NCI-H510A (cell line): ENCODE measurements at places on chromosomes 3 and 15.

GRCh38 chr3:5294356-5294755, 106.8 kb downstream of the EDEM1 start:
- no peak for DNase-seq

DNA sequence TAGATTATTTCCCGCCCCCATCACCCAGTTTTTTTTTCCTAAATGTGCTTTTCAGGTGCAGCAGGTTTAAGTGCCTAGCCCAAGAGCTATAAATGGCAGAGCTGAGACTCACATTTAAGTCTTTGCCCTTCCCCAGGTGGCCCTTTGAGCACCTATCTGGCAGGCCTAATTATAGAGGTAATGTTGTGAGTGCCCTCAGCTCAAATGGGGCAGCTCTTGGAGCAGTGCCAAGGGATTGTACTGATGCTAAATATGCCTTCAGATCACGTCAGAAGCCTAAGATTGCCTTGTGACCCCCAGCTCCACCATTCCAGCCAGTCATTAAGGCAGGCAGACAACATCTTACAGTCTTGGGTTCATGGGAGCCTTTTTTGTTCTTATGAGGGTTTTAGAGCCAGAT, 159.5 kb downstream of the RPLP1 start:
- no peak for DNase-seq

GRCh38 chr15:85312486-85312885, 67.9 kb upstream of the AKAP13 start:
- no peak for DNase-seq

DNA sequence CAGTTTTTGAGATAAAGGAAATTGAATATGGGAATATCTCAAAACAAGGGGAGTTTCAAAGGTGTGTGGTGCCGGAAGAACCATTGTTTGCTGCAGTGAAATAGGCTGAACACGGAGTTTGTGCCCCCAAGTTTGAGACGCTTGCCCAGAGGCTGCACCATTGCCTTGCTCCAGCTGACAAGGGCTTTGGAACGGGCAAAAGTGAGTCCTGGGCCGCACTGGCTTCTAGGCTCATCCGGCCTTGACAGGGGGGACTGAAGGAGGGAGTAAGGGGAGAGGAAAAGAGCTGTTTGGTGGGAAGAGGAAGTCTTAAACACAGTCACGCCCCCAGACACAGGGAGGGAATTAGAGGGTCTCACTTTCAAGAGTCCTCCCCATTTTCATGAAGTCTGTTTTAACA, 269.9 kb downstream of the FAM43A start:
- DNase-seq, result no peak

- no peak for DNase-seq
Observed at GRCh38 chr15:96273317-96274086, 57.0 kb upstream of the NR2F2 start.

DNA sequence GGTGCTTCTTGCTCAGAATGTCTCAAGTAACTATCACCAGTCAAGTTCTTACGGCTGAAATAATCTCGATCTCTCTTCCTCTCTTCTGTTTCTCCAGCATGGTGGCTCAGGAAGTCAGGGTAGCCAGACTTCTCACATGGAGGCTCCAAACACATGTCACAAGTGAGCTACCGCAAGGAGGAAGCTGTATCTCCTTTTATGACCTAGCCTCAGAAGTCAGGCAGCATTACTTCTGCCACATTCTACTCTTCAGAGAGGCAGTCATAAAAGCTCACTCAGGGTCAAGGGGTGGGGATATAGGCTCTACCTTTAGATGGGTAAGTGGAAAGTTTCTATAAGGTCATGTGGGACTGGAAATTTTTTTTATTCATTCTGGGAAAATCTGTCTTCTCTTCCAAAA, 86.6 kb upstream of the NEO1 start:
- no peak for DNase-seq

DNA sequence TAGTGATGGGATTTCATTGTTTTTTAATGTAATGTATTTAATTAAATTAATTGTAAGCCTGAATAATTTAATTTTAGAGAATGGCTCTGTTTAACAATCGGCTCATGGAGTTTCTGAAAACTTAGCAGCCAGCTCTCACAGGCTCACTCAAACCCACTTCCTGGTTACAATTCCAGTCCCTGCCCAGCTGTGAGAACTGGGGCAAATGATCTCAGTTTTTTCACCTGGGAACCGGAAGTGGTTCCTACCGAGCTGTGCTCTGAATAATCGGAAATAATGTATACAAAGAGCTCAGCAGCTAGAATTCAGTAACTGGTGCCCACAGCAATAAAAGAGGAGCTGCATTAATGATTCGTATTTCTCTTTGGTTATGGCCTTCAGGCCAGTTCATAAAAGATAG, 244.3 kb upstream of the MCTP2 start:
- no peak for DNase-seq

DNA sequence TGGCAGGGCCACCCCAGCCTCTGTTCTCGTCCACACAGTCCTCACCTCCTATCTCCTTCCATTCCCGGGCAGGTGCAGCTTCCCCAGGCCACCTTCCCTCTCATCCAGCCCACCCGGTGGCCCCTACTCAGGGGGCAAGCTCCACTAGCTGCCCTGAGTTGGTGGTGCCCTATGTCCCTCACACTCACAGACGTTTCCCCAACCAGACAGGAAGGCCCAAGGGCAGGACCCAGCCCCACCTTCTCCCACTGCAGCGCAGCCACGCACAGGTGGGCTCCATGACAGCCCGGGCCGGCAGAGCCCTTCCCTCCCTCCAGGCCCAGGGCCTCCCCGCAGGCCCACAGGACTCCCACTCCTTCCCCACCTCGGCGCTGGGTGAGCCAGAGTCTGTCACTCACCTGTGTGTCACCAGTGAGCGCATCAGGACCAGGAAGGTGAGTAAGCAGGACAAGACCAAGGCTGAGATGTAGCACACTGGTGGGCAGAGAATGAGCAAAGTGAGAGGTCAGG, 11.1 kb downstream of the ISLR start:
- no peak for DNase-seq

DNA sequence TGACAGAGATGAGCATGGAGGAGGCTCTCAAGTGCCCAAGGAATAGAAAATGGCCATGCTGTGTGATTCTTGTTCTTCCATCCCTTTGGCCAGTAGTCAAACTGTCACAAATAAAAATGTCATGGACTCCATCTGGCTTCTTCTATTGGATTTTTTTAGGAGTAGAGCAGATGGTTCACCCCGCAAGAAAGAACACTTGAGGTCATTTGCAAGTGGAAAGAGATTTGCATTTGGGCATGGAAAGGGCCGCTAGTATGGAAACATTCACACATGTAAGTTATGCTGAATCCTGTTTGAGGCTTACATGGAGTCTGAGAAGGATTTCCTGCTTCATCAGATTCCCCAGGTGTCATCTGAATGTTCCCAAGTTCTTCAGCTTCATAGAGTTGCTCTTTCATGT, 53.1 kb upstream of the CFAP161 start:
- DNase-seq, result no peak

GRCh38 chr3:87191641-87192040, 35.5 kb upstream of the CHMP2B start:
- DNase-seq, result no peak

DNA sequence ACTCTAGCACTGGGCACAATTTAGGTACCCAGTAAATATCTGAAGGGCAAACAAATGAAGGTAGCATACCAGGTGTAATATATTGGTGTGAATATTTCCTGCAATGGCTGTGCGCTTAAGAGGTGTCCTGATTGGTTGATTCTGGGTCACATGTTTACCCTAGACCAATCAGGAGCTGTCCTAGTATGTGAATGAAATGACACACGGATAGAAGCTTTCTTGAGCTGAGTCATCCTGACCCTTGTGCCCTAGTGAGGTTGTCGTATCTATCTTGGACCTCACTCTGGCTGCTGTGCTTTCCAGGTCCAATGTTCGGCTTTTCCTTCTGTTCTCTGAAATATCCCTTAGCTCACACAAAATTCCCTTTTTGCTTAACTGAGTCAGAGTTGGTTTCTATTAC, 58.1 kb upstream of the FOXP1 start:
- DNase-seq, result no peak

DNA sequence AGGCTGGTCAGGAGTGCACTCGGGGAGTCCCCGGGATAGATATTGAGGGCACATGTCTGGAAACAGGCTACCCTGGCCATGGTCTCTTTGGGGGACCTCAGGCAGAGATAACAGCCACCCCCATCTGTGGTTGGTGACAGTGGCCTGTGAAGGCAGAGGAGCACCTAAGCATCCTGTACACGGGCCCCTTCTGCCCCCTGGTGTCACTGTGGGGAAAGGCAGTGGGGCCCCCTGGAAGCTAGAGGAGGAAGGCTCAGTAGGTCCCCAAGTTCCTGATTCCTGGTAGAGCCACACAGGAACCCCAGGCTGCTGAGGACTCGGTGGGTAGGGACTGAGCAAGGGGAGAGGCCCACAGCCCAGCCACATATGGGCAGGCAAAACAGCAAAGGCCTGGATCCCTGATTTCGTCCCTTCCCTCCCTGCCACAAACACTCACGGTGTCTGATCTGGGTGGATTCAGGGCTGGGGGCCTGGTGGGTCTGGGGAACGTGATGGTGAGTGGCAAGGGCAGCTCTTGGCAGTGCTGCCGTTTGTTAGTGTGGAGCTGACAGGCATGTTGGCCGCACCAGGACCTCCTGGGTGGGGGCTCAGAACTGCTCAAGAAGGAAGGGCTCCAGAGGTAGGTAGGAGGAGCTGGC, 14.1 kb upstream of the CXCR6 start:
- no peak for DNase-seq

DNA sequence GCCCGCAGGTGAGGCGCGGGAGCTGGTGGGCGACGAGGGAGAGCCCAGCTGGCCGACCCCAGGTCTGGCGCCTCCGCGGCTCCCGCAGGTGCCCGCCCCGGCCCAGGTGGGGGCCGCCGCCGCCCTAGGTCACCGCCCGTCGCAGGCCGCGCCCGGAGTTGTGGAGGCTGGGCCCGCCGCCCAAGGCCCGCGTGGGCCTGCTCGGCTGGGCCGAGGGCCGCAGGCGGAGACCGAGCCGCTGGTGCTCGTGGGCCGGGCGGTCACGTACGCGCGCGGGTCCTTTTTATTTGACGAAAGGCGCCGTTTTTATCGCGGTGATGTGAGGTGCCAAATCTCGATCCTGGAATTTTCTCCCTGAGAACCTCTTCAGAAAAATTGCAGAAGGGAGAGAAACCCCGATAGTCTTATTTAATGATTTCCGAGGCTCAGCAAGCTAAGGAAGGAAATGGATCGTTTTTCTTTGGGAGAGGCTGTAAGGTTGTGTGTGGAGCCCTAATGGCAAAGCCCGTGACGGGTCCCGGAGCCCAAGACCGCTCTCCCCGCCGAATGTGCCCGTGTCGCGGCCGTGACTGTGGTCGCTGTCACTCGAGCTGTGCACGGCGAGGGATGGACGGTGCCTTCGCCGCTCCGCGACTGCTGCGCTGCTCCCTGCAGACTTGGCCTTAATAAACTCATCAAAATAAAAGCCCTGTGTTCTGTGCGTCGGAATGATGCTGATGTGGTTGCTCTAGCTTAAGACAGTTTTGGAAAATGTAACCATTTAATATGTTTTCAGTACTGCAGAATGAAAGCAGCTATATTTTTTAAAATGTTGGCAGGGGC, 612 bp downstream of the APPL1 start:
- peak; percentile 6 for DNase-seq

GRCh38 chr15:57671636-57672035, 34.9 kb upstream of the POLR2M start:
- no peak for DNase-seq

- DNase-seq, result no peak
Observed at GRCh38 chr15:55327387-55327786, 8.4 kb downstream of the PIGB start.
